Smooth muscle cell of the coronary artery (primary cell): ENCODE measurements at places on chromosomes 2 and 18. TPM values are rescaled to one million over a fixed set of nuclear protein-coding genes. Genes with fewer than 3 reads are reported as not detected.

ANKRD30B gene
- 0.15 and 0.23 TPM in 2 replicates for total RNA-seq

CHRND gene
- total RNA-seq, result not detected in 2 replicates

PCARE gene
- total RNA-seq, result not detected in 2 replicates

AFG3L2 gene
- total RNA-seq, result 29.3 and 37.1 TPM in 2 replicates

TMEM169 gene
- 0.30 and 0.47 TPM in 2 replicates for total RNA-seq

STRN gene
- total RNA-seq, result 8.6 and 11.5 TPM in 2 replicates

ITPRIPL1 gene
- 0.75 and 1.2 TPM in 2 replicates for total RNA-seq

ARPC2 gene
- 221 and 388 TPM in 2 replicates for total RNA-seq

MAP3K19 gene
- total RNA-seq, result not detected in 2 replicates

ACTG2 gene
- 0.35 and 0.60 TPM in 2 replicates for total RNA-seq

CAPN14 gene
- total RNA-seq, result 0.08 and 0.12 TPM in 2 replicates

COLEC12 gene
- 49.6 and 58.5 TPM in 2 replicates for total RNA-seq

OXER1 gene
- under 0.01 TPM in 2 replicates for total RNA-seq

SS18 gene
- total RNA-seq, result 107 and 114 TPM in 2 replicates

PPM1B gene
- 23.5 and 31.5 TPM in 2 replicates for total RNA-seq

RGPD8 gene
- total RNA-seq, result 4.8 and 20.5 TPM in 2 replicates

IL36B gene
- not detected in 2 replicates for total RNA-seq

UNC80 gene
- total RNA-seq, result under 0.01 TPM in 1 of 2 replicates, not detected in the other

MAL gene
- total RNA-seq, result not detected in 2 replicates

MSGN1 gene
- not detected in 2 replicates for total RNA-seq

MDH1 gene
- 141 and 174 TPM in 2 replicates for total RNA-seq

VPS4B gene
- total RNA-seq, result 25.7 and 35.9 TPM in 2 replicates

OTOS gene
- total RNA-seq, result 0.23 TPM in 1 of 2 replicates, not detected in the other

TRIM43 gene
- total RNA-seq, result not detected in 2 replicates

UGT1A10 gene
- total RNA-seq, result 0.23 TPM in 1 of 2 replicates, not detected in the other

CRACDL gene
- 1.2 TPM in 1 of 2 replicates, not detected in the other for total RNA-seq

SPP2 gene
- total RNA-seq, result not detected in 2 replicates

VRK2 gene
- 5.5 and 15.1 TPM in 2 replicates for total RNA-seq

HMSD gene
- not detected in 2 replicates for total RNA-seq

CNTNAP5 gene
- total RNA-seq, result 0.38 TPM in 1 of 2 replicates, not detected in the other

LHCGR gene
- total RNA-seq, result not detected in 2 replicates

LOXL3 gene
- 25.5 and 62.8 TPM in 2 replicates for total RNA-seq

CYP27A1 gene
- 5.3 and 25.6 TPM in 2 replicates for total RNA-seq

MYO3B gene
- total RNA-seq, result under 0.01 and 0.47 TPM in 2 replicates

NFATC1 gene
- 1.3 and 6.8 TPM in 2 replicates for total RNA-seq

PLCL1 gene
- 2.5 and 15.6 TPM in 2 replicates for total RNA-seq

VIL1 gene
- under 0.01 TPM in 1 of 2 replicates, not detected in the other for total RNA-seq

NCKAP5 gene
- 1.4 and 1.7 TPM in 2 replicates for total RNA-seq

GKN1 gene
- total RNA-seq, result not detected in 2 replicates
